ENCODE measurements at places on chromosomes 5 and 9.

GRCh38 chr9:33227741-33228140, 12.2 kb upstream of the SPINK4 start:
- no peak for DNase-seq

DNA sequence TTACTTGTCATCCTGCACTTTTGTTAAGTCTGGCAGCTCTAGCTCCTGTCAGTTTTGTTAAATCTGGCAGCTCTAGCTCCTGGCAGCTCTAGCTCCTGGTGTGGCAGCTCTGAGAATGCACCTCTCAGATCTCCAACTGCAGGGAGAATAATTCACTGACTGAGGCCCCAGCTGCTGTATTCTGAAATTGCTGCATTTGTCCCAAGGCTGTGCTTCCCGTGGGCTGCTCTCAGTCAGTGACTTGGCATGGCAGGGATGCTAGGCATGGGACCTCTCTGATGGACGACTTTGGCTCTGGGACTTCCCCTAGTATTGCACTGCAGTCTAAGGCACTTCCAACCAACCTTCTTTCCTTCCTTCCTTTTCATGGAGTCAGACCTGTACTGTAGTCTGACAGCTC, 475.7 kb downstream of the CCDC171 start:
- no peak for DNase-seq

DNA sequence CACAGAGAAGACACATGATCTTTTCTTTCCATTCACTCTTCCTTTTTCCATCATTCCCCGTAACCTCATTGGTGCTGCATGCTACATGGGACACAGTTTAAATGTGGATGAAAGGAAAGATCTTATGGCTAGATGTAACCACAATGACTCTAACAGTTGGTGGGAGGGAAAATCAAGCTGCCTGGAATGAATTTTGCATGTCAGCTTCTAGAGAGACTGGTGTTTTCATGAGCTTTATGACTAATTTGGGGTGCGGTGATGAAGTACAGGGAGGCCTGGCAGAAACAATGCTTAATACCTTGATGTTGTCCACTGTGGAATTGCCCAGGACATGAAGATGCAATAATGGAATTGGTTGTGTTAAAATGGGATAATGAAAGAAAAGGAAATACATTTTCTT, 55.9 kb upstream of the MYO10 start:
- no peak for DNase-seq

GRCh38 chr5:177462021-177462670, 11.3 kb downstream of the DBN1 start:
- no peak for DNase-seq

DNA sequence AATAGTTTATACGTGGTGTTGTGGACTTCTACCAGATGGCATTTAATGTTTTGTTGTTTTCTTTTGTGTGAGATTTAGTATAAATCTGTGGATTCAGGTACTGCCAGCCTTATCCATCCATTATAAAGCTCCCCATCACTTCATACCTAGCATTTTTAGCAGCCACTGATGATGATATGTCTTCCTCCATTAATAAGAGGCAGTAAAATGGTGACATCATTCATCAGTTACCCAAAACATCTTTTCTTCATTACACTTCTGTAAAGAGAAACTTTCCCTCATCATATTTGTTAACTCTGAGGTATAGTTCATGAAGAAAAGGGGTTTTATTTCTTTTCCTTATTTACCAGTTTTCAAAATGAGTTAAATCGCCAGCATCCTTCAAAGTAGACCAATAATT, 19.4 kb downstream of the CHD1 start:
- DNase-seq, result no peak

DNA sequence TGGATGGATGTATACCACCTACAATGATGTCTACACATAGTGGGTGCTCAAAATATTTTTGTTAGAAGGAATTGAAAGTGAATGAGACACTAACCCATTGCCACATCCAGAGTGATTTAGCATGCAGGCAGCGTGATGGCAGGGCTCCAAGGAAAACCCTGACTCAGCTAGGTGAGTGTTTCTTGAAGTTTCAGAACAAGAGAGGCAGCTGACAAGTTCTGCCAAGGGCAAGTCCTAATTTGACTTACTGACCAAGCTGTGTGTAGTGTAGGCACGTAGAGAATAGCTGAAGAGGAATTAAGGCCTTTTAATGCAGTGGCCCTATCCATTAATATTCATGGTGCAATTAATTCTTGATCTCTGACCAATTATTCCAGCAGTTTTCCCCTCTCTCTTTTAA, 107.8 kb upstream of the ATP10B start:
- no peak for DNase-seq

- no peak for DNase-seq
Measured at GRCh38 chr9:69444021-69444420, 119.0 kb downstream of the ENTREP1 start.

GRCh38 chr9:129384491-129385210, 206.6 kb upstream of the IER5L start:
- DNase-seq, result no peak

DNA sequence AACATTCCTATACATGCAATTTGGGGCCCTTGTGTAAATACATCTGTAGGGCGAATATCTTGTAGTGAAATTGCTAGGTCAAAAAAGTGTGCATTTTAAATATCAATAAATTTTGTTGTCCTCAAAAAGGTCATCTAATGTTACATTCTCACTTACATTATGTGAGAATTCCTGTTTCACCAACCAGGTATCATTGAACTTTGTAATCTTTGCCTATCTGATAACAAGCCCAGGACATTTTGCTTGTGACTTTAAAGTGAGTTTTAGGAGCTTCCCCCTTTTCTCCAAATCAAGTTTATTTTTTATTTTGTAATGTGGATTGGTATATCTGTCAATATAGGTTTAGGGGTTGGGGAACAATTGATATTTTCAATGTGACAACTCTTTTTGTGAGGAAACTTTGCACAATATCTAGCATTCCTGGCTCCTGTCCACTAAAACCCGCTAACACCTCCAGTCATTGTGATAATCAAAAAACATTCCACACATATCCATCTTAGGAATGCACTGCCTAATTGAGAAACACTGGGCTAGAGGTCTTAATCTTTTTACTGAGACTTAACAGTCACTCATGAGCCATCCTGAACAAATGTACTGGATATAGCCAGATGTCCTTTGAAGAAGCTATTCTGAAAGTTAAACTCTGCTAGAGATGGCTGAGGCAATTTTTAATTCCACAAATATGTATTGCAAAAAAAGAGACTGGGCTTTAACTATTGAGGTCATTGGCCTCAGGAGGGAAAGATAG, 72.5 kb upstream of the SLC1A1 start:
- no peak for DNase-seq
